ENCODE measurements at places on chromosomes 7 and 10.
A peak's percentile ranks its signal among the peaks of the same experiment; 100 is the strongest.

DNA sequence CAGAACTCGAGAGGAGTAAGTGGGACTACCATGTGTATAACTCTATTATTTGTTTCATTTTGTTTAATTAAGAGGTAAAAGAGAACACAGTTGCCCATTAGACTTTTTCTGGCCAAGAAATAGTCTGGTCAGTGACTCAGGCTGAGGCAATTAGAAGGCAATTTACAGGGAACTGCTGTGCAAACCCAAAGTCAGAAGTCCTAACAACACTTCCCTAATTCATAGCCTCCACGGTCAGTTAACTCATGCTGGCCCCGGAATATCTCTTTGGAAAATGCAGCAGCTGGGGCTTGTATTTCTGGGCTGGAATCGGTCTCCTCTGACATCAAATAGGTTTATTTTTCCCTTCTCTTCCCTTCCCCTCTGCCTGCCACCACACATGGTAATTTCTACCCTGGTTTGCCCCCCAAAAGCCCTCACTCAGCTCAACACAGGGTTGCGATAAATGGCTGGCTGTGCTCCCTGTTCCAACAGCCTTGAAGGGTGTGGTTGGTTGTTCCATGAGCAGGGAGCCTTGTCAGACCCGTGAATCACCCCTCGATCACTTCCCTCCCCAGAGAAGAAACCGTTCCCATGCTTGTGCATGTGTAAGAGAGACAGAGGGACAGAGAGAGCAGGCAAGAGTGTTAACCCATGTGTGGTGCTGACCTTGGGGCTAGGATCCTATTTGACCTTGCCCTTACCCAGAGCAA, 5.3 kb downstream of the SH3PXD2A start:
- DNase-seq, result no peak

DNA sequence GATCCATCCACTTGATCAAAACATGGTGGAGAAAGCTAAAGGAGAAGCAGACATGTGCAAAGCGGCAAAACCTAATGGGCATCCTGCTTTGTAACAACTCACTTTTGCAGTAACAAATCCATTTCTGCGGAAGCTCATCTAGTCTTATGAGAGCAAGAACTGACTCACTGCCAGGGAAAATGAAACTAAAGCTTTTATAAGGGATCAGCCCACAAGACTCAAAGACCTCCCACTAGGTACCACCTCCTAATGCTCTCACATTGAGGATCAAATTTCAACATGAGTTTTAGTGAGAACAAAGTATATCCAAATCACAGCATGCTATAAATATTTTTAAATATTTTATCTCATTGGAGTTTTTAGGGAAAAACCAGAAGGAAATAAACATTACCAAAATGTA, 120.1 kb upstream of the GNAI1 start:
- no peak for DNase-seq

- DNase-seq, result no peak
Observed at GRCh38 chr10:71920540-71921323, 43.5 kb upstream of the CHST3 start.

- no peak for DNase-seq
Observed at GRCh38 chr7:75572396-75572795, 80.3 kb downstream of the SPDYE5 start.

DNA sequence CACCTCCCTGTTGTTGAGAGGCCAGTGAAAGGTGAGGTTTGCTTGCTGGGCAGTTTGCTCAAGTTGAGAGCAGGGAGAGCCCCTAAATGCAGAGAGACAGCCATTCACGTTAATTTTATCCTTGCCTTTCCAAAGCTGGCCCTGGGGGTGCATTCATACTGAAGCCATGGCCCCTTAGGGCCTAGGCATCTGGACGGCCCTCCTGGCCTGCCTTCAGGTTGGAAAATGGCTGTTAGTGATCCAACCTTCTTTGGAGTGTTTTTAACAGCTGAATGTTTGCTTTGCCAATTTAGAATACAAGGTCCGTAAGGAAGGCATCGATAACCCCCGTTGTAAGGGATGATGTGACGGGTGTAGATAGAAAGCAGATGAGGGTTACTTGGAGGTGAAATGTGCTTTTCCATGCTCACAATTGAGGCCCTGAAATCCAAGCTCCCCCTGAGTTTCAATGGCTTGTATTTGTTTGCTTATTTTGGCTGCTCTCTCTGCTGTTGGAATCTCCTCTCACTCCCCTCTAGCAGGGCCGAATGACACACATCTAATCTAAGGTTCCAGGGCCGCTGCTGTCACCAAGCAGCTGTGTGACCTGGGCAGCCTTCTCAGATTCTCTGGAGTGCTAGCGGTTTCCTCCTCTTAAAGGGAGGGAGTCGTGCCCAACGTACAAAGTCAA, 171.6 kb upstream of the MKI67 start:
- DNase-seq, result no peak

GRCh38 chr10:50577681-50578350, 45.9 kb downstream of the SGMS1 start:
- no peak for DNase-seq

GRCh38 chr10:24642921-24643678, 80.6 kb downstream of the ARHGAP21 start:
- no peak for DNase-seq

GRCh38 chr7:108135446-108136190, 5.5 kb upstream of the LAMB4 start:
- DNase-seq, result peak; percentile 3

DNA sequence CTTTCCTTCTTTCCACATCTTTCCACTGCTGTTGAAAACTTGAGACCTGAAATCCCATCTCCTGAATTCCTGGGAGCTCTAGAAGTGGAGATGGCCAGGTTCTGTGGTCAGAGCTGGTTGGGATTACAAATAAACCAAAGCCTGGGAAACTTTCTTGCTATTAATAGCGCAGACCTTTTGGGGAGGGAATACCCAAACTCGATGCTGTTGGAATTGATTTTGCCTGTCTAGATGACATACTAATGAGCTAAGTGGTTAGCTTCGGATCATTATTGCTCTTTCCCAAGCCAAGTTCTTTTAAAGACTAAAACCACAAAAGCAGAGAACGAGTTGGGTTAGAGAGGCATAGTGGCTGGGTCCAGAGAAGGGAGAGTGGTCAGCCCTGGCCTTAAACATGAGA, 76.6 kb downstream of the TCF7L2 start:
- DNase-seq, result no peak

DNA sequence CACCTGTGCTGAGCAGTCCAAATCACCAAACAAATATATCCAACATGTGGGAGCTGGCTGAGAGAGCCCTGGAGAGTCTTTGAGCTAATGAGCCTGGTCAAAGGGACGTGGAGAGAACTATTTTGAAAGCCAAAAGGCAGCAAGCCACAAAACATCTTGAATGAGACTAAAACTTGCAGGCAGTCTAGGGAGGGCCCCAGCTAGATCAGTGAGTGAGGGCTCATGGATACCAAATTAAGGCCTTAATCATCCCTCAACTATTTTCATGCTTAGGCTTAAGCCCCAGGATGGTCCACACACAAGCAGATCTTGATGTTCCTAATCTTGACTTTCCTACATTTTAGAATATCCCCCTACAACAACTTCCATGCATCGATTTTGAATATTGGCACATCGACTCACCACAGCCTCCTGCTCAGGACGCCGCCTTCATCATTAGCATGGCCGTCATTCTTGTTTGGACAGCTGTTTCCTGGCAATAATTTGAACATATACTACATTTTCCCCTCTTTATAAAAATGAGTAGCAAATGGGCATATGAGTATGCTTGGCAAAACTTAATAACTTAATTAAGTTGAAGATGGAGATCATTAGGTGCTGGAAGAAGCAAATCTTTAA, 86.9 kb upstream of the ADAM12 start:
- no peak for DNase-seq

- no peak for DNase-seq
Observed at GRCh38 chr7:130838738-130839137, 104.7 kb upstream of the KLF14 start.

DNA sequence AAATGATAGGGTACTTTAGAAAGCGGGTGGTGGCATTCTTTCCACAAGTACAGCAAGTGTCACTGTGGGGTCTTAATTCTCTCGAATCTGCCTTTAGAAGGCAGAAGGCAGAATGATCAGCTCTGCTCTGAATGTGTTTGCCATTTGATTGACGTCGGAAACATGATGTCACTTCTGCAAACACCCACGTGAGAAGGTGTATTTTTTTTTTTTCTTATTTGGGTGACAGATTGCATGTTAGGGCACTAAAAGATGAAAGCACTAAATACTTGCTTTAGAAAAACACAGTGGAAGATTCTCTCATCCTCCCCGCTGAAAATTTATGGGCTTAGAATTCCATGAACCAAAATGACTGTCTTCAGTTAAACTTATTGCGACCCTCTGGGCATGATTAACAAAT, 150.2 kb downstream of the TCF7L2 start:
- no peak for DNase-seq

- no peak for DNase-seq
Observed at GRCh38 chr7:23135755-23136154, 30.2 kb downstream of the KLHL7 start.

GRCh38 chr7:30080818-30081217, 52.6 kb downstream of the PLEKHA8 start:
- DNase-seq, result no peak

GRCh38 chr10:22333167-22333974, 11.9 kb upstream of the SPAG6 start:
- no peak for DNase-seq

DNA sequence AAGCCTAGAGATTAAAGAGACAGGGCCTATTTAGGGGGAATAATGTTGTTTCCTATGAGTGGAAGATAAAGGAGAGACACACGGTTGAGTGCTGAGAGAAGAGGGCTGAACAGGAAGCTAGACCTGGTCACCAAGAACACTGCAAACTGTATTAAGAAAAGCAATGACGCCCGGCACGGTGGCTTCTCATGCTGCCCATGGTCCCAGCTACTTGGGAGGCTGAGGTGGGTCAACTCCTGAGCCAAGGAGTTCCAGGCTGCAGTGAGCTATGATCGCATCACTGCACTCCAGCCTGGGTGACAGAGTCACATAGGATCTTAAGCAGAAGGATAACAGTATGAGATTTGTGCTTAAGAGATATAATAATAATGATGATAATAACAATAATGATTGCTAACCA, 19.7 kb upstream of the OTUD1 start:
- DNase-seq, result no peak

GRCh38 chr10:132185601-132186487, 904 bp upstream of the DPYSL4 start:
- DNase-seq, result no peak

DNA sequence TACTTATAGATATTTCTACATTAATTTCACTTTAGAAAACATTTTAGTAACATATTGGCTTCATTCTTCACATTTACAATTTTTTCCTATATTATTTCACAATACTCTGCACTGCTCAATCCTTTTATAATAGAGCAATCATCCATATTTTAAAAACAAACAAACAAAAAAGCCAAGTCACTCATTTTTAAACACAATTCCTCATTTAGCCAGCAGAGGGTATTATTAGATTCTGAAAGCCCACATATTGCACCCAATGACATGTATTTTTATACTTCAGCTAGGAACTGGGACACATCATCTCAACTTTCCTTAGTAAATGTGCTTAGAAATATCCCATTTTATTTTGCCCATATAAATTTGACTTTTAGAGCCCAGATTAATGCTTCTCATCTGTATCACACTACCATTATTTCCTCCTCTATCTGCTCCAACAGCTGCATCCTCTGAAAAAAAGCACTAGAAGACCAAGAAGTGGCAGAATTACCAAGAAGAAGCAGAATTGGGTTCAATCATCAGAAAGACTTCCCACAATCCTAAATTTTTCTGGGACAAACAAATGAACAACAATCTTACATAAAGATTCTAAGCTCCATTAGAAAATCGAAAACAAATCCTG, 29.5 kb downstream of the CTNNA3 start:
- DNase-seq, result no peak

DNA sequence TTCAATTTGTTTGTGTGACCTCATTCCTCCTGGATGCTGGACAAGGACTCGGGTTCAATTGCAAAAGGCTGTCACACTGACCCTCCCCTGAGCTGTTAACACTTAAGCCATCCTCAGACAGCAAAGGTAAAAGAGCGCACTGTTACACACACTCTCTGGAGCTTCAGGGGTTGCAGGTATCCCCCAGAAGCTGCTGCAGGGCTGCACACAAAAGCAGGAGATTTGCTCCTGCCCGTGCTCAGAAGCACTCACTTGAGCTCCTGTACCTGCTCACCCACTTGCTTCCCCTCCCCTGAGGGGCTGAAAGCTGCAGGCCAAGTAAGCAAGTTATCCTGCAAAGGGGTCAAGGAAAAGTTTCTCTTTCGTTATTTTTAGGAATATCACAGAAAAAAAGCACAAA, 886.2 kb upstream of the ZWINT start:
- DNase-seq, result no peak

- no peak for DNase-seq
Observed at GRCh38 chr7:79988653-79989052, 146.0 kb upstream of the GNAI1 start.

- no peak for DNase-seq
Observed at GRCh38 chr10:126058507-126058906, 162.1 kb downstream of the FANK1 start.

GRCh38 chr7:39168403-39169098, 190.8 kb downstream of the POU6F2 start:
- DNase-seq, result no peak

- DNase-seq, result no peak
Observed at GRCh38 chr10:110190170-110190569, 17.2 kb upstream of the MXI1 start.

- no peak for DNase-seq
Observed at GRCh38 chr7:140260352-140261104, 83.7 kb upstream of the KDM7A start.

- DNase-seq, result peak; percentile 6
Observed at GRCh38 chr10:133475425-133475734, 21.6 kb downstream of the SCART1 start.

DNA sequence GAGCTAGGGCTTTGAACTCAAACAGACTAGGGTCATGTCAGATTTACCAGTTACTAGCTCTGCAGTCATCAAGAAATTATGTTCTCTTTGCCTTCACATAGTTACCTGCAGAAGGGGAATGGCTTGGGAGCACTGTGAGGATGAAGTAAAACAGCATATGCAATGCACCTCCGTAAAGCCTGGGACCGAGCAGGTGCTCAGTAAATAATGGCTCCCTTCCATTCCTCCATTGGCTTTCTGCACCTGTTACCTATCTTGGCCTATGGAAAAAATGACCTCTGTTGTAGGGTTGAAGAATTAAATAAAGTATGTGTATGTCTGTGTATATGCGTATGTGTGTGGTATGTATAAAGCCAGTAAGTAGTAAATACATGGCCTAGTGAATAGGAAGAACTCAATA, 78.8 kb downstream of the PDE1C start:
- no peak for DNase-seq

GRCh38 chr10:71059054-71059818, 153.1 kb upstream of the UNC5B start:
- no peak for DNase-seq

- no peak for DNase-seq
Observed at GRCh38 chr10:85665078-85665477, 701.5 kb downstream of the GRID1 start.

DNA sequence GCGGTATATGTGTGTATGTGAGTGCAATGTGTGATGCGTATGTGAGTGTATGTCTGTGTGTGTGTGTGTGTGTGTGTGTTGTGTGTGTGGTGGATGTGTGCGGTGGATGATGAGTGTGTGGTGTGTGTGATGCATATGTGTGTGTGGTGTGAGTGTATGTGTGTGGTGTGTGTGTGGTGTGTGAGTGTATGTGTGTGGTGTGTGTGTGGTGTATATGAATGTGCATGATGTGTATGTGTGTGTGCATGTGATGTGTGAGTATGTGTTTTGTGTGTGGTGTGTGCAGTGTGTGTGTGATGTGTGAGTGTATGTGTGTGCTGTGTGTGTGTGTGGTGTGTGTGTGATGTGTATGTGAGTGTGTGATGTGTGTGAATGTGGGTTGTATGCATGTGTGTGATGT, 222.0 kb downstream of the SKAP2 start:
- DNase-seq, result no peak
